AML-193 (cell line): ENCODE measurements at places on chromosomes 4 and X.

- DNase-seq, result no peak
Observed at GRCh38 chr4:174794543-174795094, 34.4 kb downstream of the GLRA3 start.

DNA sequence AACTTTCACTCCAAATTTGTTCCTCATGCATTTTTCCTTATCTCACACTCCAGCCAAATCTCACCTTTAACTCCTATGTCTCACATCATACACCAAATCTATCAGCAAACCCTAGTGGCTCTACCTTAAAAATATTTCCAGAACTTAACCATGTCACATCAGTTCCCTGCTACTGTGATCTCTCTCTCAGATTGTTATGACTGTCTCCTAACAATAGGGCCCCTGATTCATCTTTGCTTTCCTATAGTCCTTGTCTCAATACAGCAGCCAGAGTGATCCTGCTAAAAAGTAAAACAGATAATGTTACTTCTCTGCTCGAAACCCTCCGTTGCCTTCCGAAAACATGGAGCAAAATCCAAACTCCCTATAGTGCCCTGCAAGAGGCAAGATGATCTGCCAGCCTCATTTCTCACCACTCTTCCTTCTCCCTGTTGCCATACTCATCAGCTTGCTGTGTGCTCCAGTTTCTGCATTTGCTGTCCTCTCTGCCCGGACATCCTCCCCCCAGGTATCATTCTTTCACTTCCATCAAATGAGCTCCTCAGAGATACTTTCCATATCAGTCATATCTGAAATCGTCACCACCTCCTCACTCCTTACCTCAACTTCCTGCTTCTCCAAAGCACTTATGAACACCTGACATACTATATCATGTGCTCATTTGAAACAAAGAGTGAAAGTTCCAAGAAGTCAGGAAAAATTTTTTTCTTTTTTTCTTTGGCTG is 293.4 kb upstream of the NR3C2 start:
- DNase-seq, result no peak

- peak; percentile 57 for DNase-seq
Observed at GRCh38 chr4:88211473-88212252, 53.2 kb upstream of the ABCG2 start.

DNA sequence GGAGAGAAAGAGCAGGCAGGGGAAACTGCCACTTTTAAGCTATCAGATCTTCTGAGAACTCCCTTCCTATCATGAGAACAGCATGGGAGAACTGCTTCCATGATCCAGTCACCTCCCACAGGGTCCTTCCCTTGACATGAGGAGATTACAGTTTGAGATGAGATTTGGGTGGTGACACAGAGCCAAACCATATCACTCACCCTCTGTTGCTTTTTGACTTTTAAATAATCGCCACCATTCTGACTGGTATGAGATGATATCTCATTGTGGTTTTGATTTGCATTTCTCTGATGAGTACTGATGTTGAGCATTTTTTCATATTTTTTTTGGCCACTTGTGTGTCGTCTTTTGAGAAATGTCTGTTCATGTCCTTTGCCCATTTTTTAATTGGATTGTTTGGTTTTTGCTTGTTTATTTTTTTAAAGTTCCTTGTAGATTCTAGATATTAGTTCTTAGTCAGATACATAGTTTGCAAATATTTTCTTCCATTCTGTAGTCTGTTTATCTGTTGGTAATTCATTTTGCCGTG is 6.5 kb upstream of the PAQR3 start:
- DNase-seq, result no peak

DNA sequence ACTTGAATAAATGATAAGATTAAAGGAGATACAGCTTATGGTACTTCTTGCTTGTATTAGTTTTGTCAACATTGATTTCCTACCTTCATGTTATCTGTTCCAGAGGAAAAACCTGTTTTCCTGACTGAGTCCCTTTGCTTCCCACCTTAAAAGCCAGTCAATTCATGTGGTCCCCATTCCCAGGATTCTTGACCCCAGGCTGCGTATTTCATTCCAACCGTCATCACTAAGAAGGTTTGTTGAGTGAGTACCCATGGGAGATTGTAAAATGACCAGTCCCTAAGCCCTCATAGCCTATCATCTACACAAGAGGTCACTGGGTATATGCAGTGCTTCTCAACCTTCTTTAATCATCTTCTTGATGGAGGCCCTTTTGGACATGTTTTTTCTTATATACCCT is 52.2 kb downstream of the BEX3 start:
- no peak for DNase-seq

DNA sequence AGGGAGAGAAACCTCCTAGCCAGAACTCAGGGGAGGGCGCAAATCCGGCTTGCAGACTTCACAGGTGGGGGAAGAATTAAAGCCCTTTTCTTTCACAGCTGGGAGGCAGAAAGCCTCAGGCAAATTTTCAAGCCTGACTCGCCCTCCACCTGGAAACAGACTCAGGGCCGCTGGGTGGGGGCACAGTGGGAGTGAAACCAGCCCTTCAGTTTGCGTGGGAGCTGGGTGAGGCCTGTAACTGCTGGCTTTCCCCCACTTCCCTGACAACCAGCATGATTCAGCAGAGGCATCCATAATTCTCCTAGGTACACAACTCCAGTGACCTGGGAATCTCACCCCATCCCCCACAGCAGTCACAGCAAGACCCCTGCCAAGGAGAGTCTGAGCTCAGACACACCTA is 206.9 kb upstream of the INTU start:
- no peak for DNase-seq

- peak; percentile 64 for DNase-seq
Observed at GRCh38 chr4:140095694-140096482, 58.1 kb downstream of the MAML3 start.

- no peak for DNase-seq
Observed at GRCh38 chr4:123399627-123400358, 3.2 kb downstream of the SPRY1 start.

DNA sequence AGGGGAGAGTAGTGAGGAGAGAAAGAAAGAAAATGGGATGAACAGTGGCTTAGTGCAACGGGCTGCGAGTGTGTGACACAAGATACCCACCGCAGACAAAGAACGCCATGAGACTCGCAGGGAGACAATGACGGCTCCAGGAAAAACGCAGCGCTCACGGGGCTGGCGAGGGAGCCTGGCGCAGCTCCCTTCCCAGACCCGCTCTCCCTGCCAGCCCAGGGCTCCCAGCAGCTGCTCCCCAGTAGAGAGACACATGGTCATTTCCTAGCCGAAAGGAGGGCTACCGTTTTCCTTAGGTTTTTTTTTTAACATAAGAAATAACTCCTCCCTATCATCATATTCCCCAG is 149.5 kb downstream of the MAML3 start:
- DNase-seq, result no peak

DNA sequence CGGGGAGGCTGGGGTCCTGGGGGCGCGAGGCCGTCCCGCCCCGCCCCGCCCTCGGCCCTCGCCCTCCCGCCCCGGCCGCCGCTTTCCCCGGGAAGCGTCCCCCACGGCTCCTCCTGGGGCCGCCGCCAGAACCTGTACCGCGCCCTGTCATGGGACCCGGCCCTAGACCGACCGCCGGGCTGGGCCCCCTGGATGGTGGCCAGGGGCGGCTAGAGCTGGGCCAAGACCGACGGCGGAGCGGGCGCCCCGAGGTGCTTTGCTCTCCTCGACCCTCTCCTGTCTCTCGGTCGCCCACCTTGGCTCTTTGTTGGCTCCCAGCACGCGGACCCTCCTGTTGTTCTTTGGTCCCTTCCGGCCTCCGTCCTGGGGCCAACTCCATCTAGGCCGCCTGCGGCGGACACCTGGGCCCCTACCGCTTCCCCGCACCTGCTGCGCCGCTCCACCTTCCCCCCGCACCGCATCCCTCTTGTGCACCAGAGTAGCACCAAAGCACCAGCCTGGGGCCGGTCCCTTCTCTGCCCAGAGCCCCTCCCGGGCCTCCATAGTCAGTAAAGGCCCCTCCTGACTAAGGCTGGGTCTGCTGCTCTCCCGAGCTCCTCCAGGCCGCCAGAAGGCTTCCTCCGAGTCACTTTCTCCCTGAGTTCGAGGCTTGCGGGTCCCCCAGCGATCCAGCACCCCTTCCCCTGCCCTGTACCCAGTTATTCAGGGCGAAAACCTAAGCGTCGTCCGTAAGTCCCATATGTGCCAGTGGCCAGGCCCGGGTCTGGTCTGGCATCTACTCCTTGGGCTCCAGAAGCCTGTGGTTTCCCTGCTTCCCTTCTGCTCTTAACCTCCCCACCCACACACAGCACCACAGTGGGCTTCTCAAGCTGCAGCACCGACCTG is 587 bp downstream of the TACC3 start:
- DNase-seq, result no peak

GRCh38 chr4:77044461-77045150 is 31.2 kb downstream of the CCNI start:
- peak; percentile 29 for DNase-seq

GRCh38 chr4:183260491-183261151 is 59.5 kb downstream of the CLDN22 start:
- no peak for DNase-seq

DNA sequence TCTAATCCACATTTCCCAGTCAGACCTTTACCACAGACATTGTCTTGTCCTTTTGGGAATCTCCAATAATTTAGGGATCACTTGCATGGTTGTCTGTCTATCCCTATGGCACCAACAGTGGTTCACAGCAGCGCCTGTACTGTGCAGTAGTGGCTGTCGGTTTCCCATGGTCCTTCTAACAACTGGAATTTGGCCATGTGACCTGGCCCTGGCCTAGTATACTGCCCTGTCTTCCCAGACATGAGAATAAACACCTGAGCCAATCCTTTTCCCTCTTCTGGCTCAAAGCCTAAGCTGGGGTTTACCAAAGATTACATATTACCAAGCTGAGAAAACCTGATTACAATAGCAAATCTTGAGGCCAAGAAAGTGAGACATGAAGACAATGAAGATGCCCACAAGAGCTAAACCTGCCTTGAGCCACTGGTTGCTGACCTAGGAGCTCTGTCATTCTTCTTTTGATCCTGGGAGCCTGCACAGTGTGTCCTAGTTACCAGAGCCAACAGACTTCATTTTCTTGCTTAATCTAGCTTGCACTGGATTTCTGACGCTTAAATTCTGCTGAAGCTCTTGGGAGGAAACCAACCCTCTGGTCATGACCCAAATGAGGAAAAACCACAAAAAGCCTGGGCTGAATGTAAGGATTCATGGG is 92.1 kb downstream of the SCD5 start:
- no peak for DNase-seq

- DNase-seq, result no peak
Observed at GRCh38 chrX:147899379-147900114, 12.2 kb upstream of the FMR1 start.

DNA sequence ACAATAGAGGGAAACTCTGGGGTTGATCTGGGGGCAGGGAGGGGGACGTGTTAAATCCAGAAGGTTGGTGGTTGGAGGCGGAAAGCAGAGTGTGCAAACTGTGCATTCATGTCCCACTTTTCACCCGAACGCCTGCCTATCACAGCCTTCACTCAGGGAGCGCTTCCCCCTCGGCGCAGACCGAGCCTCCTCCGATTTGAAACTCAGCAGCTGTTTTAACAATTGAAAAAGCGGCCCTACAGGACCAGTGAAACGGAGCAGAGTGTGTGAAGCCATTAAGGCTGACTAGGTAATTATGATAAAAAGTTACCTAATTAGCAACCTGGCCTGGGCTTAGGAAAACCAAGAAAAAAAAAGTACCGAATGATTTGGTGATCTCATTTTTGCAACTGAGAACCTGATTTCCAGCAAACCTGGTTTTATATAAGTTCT is 685 bp upstream of the NDNF start:
- no peak for DNase-seq

- no peak for DNase-seq
Observed at GRCh38 chr4:83782591-83782990, 246.7 kb downstream of the GPAT3 start.

DNA sequence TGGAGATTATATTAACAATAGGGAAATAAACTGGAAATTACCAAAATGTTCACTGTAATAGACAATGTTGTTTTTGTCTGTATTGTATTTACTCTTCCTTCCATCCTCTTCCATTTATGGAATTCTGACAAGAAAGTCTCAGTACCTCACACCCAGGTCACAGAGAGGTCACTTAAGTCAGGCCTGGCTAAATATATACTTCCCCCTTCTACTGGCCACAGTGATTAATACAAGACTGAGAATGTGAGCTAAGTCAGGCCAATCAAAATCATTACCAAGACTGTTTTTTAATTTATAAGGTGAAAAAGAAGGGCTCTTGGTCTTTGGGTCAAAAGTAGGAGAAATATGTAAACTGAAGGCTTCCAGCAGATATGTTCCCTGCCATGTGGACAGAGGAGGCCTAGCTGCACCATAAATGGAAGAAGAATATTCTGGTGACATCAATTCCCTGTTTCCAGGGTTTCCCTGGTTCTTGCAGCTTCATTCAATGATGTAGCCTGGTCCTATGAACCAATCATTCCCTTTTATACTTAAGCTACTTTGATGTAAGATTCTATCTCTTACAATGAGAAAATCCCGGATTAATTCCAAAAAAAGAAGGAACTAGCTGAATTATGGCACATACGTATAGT is 64.3 kb downstream of the LRBA start:
- DNase-seq, result peak; percentile 5

DNA sequence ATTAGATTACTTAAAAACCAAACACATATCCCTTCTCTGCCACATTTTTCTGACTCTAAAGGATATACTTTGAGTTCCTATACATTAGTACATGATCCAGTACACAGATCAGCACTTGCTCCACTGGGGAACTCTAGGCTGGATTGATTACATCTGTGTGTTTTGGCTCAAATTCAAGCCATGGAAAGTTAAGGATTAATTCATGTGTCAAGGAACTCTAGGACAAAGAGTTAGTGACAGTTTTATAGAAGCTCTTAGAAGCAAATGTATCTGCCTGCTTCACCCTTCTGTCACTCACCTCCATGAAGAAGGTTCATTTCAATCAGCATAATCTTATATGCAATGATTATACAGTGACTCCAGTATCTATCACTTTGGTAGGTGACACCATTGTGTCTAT is 43.2 kb downstream of the SCFD2 start:
- DNase-seq, result no peak

DNA sequence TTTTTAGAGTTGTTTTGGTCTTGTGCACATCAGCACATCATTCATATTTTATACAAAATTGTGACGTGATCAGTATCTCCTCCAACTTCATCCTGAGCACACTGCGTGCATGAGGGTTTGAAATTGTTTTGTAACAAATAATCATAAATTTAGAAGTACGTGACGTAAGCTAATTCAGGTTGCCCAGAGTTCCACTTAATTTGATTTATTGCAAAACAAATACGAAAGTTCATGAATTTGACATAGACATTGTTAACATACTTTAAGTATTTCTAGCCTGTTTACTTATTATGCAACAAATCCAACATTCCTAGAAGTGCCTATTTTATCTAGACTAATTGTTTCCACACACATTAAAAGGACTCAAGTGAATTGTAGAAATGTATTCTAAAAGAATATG is 48.3 kb downstream of the MAP7D3 start:
- DNase-seq, result no peak

DNA sequence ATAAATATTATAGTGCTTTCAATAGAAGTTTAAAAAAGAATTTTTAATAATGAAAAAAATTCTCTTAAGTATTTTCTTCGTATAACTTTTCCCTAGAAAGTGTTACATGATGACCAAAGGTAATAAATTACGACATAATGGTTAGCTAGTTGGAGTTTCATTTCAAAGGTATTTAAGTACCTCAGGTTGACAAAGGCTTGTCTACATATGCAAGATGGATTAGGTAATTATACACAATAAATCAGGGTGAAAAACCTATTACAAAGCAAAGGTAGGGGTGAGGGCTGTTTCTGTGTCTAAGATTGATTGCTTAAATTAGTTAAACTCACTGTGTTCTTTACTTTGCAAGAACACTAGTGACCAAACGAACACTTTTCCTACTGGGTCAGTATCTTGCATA is 508.5 kb upstream of the FAT1 start:
- no peak for DNase-seq

GRCh38 chrX:53077207-53078197 is 4.7 kb upstream of the TSPYL2 start:
- DNase-seq, result no peak
